ENCODE measurements at places on chromosomes 6 and 20.

DNA sequence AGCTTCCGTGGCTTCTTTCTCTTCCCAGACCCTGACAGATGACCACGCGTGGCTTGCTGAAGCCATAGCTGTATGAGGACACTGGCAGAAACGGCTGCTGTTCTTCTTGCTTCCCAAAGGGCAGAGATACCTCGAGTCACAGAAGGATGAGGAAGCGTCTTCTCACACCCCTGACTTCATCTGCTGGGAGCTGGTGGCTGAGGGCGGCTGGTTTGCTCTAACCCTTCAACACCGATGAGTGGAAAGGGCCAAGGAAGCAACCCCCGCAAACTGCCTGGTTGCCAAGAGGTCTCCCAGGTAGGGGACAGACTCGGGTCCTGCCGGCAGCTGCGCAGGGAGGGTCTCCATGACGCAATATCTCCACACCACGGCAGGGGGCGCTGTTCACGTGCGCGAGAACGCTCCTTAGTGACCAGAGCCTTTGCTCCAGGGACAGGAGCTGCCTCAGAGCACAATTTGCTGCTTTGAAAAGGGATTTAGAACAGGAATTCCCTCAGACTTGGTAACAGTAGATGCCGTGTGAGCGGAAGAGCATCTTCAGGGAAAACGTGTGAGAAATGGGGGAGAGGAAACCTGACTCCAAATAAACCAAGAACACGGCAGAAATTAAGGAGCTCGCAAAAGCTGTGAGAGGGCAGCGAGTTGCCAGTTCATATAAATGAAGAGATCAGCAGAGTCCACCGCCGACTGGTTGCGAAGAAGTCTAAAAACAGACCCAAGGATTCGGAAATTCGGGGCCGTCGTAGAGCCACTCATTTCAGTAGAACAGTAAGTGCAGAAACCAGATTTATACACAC is 80.2 kb downstream of the ERMARD start:
- peak; percentile 84 for DNase-seq

GRCh38 chr20:63032861-63033793 is 26.4 kb upstream of the BHLHE23 start:
- DNase-seq: no peak

GRCh38 chr6:30322527-30323501 is 3.9 kb upstream of the TRIM39 start:
- DNase-seq: no peak

DNA sequence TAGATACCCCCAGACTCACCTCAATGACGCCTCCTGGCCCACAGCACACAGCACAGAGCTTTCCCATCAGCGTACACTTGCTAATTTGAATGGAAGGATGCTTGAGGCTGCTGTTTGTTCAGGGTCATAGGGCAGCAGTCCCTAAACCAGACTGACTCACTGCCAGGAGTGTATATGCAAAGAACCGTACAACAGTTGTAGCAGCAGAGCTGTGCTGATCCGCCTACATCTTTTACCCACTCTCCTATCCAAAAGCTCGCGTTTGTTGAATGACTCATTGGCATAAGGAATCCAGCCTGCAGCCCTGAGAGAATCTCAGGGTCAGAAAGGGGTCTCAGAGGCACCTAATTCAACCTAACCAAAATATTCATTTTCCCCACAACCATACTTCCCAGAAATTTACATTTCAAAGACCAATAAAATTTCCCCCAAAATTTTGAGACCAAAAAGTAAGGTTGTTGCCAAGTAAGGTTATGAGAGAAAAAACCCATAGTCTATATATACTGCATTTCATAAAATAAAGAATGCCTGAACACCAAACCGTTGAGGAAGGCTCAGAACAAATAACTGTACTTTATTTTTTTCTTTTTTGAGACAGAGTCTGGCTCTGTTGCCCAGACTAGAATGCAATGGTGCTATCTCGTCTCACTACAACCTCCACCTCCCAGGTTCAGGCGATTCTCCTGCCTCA is 35.3 kb upstream of the CCND3 start:
- DNase-seq: no peak

- no peak for DNase-seq
Observed at GRCh38 chr6:144543006-144543871, 258.1 kb downstream of the UTRN start.

DNA sequence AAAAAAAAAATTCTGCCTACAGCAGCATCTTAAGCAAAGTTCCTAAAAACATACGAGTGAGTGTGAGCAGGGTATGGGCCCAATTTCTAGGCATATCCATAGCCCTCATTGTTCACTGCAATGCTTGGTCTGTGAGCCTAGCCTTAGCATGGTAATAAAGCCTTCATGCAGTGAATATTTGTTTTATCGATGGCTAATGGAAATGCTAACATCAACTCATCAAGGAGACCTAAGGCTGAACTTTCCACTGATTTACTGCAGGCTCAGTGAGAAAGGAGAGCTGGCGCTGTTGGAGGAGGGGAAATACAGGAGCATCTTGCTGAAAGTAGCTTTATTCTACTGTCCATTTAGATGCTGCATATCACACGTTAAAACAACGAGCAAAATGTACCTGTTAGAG is 139.6 kb upstream of the DTNBP1 start:
- DNase-seq: no peak

DNA sequence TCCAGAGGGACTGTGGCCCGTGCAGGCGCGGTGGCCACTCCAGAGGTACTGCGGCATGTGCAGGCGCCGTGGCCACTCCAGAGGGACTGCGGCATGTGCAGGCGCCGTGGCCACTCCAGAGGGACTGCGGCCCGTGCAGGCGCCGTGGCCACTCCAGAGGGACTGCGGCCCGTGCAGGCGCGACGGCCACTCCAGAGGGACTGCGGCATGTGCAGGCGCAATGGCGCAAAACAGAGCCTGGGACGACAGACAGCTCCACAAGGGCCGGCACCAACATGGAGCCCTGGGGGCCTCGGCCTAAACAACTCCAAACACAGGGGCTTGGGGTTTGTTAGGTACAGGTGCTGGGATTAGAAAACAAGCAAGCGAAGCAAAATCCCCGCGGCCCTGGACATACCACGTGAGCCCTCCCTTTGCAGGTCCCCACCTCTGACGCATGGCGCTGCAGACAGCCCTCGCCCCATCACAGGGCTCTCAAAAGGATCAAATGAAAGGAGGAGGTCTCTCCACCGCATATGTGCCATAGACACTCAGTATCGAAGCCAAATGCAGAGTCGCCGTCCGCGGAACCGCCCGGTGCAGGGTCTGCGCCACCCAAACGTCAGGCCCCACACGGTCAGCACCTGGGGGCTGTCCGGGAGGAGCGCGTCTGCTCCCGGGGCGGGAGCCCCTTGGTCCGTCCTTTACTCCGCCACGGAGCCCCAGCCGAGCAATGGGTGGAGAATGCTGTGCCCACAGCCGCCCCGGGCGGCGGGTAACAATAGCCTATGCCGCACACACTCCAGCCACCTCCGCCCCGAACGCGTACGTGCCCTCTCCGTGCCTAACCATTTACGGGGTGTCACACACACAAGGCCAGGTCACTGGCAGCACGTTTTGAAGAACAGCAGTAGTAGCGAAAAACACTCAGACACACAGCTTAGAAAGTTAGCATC is 85.7 kb downstream of the TAF4 start:
- no peak for DNase-seq

DNA sequence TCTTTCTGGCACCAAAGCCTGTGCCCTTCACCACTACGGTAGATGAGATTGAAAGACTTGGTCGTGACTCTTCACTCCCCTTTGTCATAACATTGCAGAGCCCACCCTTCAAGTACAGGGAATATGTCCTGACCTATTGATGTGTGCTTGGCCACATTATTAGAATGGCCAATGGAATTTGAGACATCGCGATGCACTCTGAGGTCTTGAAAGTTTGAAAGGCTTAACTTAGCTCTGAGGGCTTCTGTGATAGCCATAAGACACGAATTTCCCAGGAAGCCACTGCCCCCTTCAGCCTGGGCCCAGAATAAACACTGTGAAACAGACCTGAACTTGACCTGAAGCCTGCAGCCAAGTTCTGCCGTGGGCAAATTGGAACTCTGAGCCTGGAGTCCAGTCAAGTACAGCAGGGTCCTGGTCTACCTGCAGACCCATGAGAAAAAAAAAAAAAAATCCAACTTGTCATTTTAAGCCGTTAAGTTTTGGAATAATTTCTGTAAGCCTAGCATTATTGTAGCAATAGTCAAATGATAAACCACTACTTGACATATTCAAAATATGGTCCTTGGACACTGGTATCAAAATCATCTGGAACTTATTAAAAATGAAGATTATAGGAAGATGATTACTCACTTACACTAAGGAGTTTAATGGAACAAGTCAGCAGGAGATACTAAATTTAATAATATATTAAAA is 36.9 kb upstream of the TRAF3IP2 start:
- peak; percentile 53 for DNase-seq

- DNase-seq: no peak
Observed at GRCh38 chr6:11878735-11879134, 100.1 kb upstream of the ADTRP start.

GRCh38 chr6:168057836-168058235 is 21.2 kb downstream of the FRMD1 start:
- DNase-seq: no peak
